CD8-positive, alpha-beta memory T cell (primary cell): ENCODE measurements at places on chromosomes 13 and 19. TPM values are rescaled to one million over a fixed set of nuclear protein-coding genes. Genes with fewer than 3 reads are reported as not detected.

DNA sequence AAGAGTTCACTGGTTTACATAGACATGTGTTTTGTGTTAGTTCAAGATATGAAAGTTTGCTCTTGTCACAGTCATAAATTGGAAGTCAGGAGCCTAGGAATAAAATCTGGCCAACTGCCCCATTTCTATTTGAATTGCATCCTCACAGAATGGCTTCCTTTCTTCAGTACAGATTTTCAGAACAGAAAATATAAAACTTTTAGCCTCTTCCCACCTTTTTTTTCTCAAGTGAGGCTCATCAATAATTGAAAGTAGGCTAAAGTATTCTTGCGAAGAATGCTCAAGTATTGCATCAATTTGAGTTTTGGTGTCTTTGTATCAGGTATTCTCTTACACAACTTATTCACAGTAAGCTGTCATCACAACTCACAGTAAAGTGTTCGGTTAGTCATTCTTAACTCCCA, 802.7 kb downstream of the PCDH9 start:
- no peaks in the 10 kb centered on the region for H3K4me1 ChIP-seq
- H3K36me3 ChIP-seq, result no peaks in the 10 kb centered on the region
- no peak overlapping the region for H3K4me3 ChIP-seq
- no peak for DNase-seq

GRCh38 chr19:18312092-18312534, 10.8 kb downstream of the LSM4 start:
- DNase-seq, result no peak
- no peaks in the 10 kb centered on the region for H3K27me3 ChIP-seq
- no peak overlapping the region for H3K4me3 ChIP-seq

DNA sequence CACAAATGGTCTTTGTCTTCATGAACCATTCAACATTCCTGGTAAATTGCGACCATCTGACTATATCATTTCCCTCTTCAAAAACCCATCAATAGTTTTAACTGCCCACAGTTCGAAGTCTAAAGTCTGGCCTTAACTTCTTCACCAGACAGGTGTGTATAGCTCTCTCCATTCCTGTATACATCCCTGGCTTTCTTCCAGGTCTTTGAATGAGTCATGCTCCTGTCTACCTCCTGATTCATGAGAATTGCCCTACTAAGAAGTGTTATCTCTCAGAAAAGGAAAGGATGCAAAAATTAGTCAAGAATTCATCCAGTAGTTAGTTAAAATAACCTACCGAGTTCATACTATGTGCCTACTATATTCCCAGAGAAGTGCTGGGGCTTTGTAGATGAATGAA, 225.0 kb downstream of the TBC1D4 start:
- H3K4me1 ChIP-seq, result no peaks in the 10 kb centered on the region
- no peak for DNase-seq
- no peaks in the 10 kb centered on the region for H3K36me3 ChIP-seq
- H3K27ac ChIP-seq, result no peak overlapping the region
- no peaks in the 10 kb centered on the region for H3K27me3 ChIP-seq
- no peak overlapping the region for H3K4me3 ChIP-seq

The ZNF432 gene
- total RNA-seq, result 13.0 TPM

The MISP gene
- total RNA-seq, result not detected
